ENCODE measurements at places on chromosomes 12 and 14.

GRCh38 chr14:96225745-96226151 is 21.1 kb downstream of the BDKRB2 start:
- DNase-seq = no peak

DNA sequence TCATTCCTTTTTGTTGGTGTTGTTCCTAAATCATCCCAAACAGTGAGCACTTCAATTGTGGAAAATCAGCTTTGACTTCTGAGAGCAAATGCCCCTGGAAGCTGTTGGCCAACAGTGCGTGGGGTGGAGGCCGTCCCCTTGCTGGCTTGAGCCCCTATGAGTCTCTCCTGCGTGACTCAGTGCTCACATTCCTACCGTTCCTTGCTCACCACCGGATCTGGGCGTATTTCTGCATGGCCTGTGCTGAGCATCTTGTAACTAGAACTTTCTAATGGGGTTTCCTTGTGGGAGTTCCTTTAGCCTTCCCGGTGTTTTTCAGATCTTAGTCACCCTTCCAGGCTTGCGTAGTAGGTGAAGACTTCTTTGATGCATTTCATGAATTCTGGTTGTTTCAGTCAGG is 14.7 kb downstream of the SERPINA1 start:
- DNase-seq = no peak

- no peak for DNase-seq
These were observed 55.5 kb upstream of the SRRM4 start for GRCh38 chr12:118925826-118926225.

DNA sequence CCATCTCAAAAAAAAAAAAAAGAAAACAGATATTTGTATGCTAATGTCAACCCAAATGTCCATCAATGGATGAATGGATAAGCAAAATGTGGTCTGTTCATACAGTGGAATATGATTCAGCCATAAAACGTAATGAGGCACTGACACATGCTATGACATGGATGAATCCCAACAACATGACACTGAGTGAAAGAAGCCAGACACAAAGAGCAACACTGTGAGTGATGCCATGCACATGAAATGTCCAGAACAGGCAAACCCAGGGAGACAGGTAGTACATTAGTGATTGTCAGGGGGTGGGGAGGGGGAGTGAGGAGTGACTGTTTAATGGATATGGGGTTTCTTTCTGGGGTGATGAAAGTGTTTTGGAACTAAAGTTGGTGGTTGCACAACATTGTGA is 50.2 kb downstream of the ARL6IP4 start:
- DNase-seq = no peak

GRCh38 chr14:21063479-21063878 is 5.9 kb downstream of the RNASE8 start:
- DNase-seq = no peak

DNA sequence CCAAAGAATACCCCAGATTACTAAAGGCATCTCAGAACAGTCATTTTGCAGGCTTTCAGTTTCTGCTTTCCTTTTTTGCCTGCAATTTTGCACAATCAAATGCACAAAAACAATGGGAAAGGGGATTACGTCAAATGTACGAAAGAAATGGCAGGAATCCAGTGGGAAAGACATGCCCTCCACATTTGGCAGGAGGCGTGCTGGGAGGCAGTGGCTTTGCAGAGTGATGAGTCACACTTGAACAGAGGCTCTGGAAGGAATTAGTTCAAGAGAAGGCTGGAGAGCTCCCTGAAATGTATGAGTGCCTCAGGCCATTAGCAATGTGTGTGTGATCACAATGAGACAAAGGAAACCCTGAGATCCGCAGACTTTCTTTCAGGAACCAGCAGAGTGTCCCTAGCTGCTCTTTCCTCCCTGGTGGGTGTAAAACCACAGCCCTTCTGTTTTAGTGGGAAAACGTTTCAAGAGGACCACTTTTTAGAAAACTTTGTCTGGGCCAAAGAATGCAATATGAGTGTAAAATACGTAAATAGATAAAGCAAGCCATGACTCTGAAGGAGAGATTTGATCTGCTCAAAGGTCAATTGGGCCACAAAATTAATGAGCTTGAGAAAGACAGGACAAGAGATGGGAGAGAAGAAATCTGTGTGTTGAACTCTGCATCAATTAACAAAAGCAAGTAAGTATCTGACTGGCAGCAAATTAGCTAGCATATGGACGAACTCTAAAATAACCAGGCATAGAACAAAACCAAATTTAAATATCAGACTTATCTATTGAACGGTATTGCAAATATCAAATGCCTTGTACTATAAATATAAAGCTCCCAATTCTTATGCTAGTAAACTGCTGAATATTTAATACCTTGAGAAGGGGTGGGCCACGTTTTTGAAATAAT is 155.4 kb upstream of the PDE3A start:
- DNase-seq = no peak

DNA sequence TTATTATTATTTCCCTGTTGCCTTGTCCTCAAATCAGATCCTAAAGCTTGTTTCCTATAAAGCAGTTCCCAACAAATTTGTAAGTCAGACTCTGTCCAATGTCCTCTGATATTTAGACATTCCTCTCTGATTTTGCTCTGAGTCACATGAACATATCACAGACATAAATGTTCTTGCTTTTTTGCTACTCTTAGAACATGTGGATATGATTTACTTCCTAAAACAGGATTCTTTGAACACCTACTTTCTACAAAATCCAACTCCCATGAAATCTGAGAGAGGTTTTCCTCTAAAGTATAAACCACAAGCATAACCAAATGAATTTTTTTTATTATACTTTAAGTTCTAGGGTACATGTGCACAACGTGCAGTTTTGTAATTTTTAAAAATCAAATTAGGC is 181.3 kb upstream of the SLC38A2 start:
- DNase-seq = no peak

DNA sequence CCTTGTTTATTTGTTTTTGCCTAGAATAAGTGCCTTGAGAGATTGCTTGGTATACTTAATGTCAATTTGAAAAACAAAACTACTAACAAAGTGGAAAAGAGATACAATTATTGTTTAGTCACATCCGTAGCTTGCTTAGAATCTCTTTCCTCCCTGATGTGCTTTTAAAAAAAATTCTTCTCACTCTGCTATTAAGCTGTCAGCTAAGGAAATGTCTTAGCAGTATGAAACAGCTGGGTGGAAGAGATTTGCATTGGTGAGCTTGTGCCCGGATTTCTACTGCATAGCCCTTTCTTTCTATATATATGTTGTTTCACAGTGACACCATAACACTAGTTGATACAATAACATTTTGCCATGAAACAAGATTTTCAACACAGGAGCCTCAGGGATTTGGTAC is 229.4 kb upstream of the RGS6 start:
- no peak for DNase-seq

DNA sequence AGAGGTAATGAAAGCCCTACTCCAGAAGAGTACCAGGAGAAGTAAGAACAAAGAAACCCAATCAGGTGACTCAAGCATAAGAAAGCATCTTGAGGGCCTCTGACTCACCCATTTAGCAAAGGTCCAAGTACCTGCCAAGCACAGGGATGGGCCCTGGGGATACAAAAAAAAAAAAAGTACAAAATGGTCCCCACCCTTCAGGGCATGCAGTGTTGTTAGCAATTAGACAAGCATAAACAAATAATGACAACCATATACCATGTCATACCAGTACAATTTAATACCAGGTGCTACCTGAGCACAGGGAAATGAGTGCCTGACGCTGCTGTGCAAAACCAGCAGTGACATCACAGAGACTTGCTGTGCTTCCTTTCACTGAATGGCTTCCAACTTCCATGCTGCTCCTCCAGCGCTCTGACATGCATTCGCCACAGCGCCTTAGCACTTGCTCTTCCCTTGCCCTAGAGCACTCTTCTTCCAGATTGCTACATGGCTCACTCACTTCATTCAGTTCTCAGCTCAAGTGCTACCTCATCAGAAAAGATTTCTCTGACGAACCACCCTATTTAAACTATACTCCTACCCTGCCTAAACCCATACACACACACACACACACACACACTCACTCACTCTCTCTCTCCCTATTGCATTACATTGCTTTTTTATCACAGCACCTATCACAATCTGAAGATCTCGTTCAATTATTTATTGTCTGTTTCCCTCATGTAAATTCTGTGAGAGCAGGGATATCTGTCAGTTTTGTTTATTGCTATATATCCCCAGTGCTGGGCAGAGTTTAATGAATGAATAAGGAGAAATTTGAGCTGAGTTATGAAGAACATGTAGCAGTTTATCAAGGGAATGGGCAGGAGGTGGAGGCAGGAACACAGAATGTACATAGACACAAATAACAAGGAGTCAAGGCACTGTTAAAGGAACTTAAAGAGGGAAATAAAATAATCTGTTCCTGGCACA is 12.9 kb upstream of the EPS8 start:
- no peak for DNase-seq

GRCh38 chr14:56666294-56666693 is 86.7 kb downstream of the TMEM260 start:
- DNase-seq = no peak

DNA sequence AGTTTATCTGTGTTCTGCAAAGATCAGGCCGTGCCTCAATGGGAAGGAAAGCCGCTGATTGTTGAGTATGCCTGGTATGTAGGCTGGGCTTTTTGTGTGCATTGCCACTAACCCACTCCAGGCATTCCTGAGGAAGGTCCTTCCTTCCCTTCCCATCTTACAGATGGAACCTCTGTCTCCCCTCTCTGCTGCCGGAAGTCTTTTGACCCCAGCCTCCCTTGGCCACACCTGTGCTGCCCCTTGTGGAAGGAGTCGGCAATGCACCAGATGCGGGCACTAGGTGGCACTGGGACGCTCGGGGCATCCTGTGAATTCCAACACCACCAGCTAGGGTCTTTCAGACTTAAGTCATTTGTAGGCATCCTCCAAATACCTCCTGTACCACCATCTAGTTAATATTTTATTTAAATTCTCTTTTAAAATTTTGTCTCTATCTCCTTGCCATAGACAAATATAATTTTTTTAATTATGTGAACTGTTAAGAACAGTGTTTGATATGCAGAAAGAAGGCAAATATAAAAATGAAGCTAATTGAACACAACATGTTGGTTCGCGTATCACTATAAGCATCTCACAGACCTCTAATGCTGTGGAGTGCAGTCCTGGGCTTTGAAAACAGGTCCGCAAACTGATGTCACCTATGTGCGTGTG is 99.6 kb downstream of the RIN3 start:
- DNase-seq = peak; percentile 54

- no peak for DNase-seq
These were observed 400.9 kb upstream of the PDE3A start for GRCh38 chr12:19967431-19967830.

DNA sequence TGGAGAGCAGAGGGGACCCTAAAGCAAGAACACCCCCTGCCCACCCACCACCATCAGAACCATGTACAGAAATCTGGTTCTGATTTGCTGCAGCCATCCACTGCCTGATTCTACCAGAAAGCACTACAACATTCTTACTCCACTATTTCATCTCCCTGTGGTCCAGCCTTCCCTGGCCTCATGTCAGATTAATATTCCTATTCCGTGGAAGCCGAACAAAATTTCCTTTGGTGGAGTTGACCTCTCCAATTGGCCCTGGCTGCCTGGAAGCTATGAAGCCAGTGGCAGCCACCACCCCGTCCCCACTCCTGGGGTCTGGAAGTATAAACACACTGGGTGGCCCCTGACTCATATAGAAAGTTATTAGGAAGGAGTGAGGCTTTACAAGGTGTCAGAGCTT is 60.2 kb downstream of the ANO2 start:
- no peak for DNase-seq

GRCh38 chr14:24960816-24961215 is 89.1 kb downstream of the STXBP6 start:
- no peak for DNase-seq

Measured in stimulated activated CD4-positive, alpha-beta T cell treated with anti-CD3 and anti-CD28 coated beads, TNF-alpha, amount 100 ng/mL, for 4 hours (primary cell).